GOT3 (cell line): ENCODE measurements at places on chromosomes 13 and 19.

GRCh38 chr13:32010136-32010535 is 21.4 kb upstream of the FRY start:
- no peak for DNase-seq

- DNase-seq, result no peak
Measured at GRCh38 chr13:65504213-65504612, 1725.9 kb downstream of the PCDH9 start.

DNA sequence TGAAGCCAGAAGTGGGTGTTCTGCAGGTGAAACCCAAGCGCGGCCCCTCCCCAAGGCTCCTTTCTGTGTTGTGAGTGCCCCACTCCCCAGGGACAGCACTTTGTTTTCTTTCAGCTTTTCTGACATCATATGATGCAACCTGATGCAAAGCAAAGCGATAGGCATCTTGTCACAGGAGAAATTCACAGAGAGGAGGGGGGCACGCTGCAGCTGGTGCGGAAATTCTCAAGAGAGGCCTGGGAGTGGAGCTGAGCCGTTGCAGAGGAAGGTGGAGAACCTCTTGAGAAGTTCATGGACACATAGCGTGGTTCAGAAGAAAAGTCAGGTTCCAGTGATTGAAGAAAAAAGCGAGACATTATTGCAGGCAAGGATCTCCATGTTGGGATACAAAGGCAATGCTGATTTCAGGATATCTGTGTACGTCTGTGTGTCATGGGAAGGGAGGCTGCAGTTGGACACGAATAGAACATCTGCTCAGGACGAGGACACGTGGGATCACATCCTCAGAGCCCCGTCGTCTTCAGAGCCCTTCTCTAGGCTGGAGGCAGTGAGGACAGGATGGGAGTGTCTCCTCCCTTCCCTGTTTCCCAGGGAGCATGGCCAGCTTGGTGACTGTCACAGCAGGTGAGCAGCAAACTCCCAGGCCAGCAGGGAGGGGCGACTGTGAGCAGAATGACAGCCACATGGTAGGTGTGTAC is 79.2 kb downstream of the IRS2 start:
- DNase-seq, result no peak

- DNase-seq, result no peak
Measured at GRCh38 chr19:54390942-54391577, 24.2 kb upstream of the TTYH1 start.

GRCh38 chr19:47093254-47093653 is 20.3 kb downstream of the ZC3H4 start:
- no peak for DNase-seq

GRCh38 chr19:16143399-16144215 is at the start of gene HSH2D:
Gene HSH2D (plus strand): TSS chr19:16143685. CDS start chr19:16148751, 5,066 bp downstream.
- DNase-seq, result no peak

GRCh38 chr13:44840131-44840530 is 149.1 kb downstream of the NUFIP1 start:
- no peak for DNase-seq
